ENCODE measurements at places on chromosomes 7 and 10. TPM values are rescaled to one million over a fixed set of nuclear protein-coding genes. Genes with fewer than 3 reads are reported as not detected.

DNA sequence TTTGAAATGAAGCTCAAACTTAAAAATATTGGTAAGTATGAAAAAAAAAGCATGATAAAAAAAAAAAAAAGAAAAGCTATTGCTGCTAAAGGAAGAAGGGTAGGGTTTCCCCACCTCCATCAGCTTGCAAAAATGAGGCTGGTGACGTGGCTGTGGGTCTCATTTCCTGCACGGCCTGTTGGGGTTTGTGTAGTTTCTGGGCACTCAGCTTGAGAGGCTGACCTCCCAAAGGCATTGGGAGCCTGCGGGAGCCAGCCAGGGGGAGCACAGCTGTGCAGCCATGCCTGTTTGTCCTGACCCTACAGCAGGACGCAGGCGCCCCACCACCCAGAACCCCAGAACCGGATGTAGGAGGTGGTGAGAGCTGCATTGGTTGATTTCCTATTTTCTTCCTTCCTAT, 48.8 kb upstream of the CARD11 start:
- DNase-seq, result no peak

- no peak for DNase-seq
Observed at GRCh38 chr7:13826752-13827151, 162.7 kb downstream of the ETV1 start.

Gene SH2D4B
- 0.13 TPM for total RNA-seq

Gene RAPGEF5
- total RNA-seq, result 1.8 TPM

Gene COPG2
- total RNA-seq, result 42.4 TPM

Gene MKI67
- total RNA-seq, result 86.5 TPM

Gene TUBAL3
- total RNA-seq, result 6.3 TPM

GRCh38 chr7:30594048-30594539, 584 bp upstream of the GARS1 start:
- DNase-seq, result peak; percentile 60

Gene CPN1
- total RNA-seq, result 0.09 TPM

DNA sequence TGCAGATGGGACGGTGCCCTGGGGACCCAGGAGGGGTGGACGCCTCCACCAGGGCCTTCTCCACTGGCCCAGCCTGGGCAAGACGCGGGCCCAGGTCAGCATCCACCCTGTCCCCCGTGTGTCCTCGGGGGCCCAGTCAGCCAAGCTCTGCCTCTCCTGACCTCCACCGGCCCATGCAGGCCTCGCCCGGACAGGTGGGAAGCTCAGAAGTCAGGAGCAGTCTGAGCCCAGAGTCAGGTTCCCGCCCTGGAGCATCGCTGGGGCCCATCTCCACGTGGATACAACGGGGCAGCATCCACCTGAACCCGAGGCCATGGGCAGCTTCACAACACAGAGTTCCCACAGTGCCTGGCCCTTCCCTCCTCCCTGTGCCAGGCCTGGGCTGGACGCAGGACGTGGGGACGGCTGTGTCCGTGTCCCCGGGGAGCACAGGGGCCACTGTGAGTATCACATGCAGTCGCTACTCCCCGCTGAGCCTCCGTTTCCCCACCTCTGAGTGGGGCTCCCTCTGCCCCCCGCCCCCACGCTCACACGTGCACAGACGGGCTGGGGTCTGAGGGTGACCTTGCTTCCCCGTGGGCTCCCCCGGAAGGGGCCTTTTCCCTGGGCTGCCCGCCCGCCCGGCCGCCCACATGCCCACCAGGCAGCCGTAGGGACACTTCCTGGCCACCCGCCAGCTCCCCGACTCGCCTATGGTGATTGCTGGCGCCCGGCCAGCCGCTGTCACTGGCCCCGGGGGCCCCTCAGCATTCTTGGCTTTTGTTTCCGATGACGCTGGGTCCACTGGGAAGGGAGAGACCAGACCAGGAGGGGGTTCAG, 64.3 kb downstream of the PDGFA start:
- DNase-seq, result peak; percentile 75

GRCh38 chr7:23852988-23853387, 143.0 kb downstream of the STK31 start:
- no peak for DNase-seq

Gene ASZ1
- not detected for total RNA-seq

DNA sequence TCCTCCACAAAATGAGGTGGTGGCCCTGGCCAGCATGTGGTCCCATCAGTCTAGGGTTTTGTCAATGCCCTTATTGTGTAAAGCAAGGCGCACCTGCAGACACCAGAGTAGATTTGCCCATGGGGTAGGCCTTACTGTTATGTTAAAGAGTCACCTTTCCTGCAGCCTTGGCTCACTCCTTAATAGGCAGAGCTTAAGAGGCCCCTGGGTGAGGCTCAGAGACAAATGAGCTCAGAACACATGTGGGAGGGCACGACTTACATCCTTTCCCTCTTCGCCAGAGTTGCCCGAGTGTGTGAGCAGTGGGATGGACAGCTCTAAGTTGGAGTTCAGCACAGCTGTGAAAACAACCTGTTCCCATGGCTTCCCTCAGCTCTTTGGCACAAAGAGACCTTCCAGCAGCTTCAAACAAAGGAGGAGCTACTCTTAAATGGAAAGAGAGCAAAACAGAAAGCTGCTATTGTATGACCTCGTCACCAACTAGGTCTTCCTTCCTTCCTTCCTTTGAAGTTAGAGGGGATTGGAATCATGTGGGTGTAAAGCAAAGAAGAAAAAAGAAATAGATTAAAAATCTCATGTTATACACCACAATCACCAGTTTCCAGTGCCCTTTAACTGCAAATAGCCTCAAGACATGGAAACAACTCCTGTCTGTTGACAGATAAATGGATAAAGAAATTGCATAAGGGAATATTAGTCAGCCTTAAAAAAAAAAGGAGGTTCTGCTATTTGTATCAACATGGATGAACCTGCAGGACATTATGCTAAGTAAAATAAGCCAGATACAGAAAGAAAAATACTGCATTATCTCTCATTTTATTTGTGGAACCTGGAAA, 11.9 kb upstream of the XPNPEP1 start:
- DNase-seq, result no peak

GRCh38 chr7:78444267-78444666, 645.7 kb downstream of the PHTF2 start:
- DNase-seq, result no peak

- DNase-seq, result no peak
Observed at GRCh38 chr7:134565643-134566136, 16.8 kb downstream of the AKR1B15 start.

DNA sequence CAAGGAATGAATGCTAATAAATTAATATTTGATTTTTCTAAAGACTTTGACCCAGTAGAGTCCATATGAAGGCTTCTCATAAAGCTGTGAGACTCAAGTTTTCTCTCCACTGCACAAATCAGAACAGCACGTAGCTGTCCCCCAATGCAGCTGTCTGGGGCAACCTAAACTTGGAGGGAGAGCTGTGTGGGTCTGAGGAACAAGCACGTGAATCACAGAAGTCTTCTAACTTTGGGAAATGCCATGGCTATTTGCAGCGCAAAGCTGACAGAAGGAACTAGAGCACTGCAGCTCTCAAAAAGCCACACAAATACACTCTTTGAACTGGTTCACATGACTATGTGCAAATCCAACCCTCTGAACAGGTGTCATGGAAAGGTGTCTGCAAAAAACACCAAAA, 47.9 kb downstream of the COL1A2 start:
- no peak for DNase-seq

Gene CRHR2
- total RNA-seq, result not detected

DNA sequence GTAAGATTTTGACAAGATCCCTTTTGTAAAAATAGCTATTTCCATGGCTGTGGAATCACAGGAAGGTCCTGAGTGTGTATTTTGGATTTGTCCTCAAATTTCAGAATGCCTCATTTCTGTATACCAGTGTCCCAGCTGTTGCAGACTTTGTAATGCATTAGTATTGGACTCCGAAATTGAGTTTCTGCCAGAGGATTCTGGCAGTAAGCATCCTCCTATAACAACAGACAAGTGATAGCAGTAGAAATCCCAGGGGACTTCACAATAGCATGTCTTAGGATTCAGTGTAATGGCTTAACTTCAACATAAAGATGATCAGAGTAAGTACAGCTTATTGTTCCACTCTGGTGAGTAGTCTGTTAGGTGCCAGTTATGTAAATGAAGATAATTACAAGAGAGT, 104.6 kb downstream of the FOXP2 start:
- no peak for DNase-seq
